T-cell (primary cell): ENCODE measurements at places on chromosomes 16 and 17. TPM values are rescaled to one million over a fixed set of nuclear protein-coding genes. Genes with fewer than 3 reads are reported as not detected.

The PTX4 gene
- not detected for total RNA-seq

The FNDC8 gene
- total RNA-seq = not detected

The CHRNE gene
- total RNA-seq = 3.3 TPM

The HOXB8 gene
- total RNA-seq = not detected

The CETP gene
- not detected for total RNA-seq

The GJD3 gene
- not detected for total RNA-seq

The GDPD3 gene
- total RNA-seq = 17.0 TPM

The CUEDC1 gene
- total RNA-seq = 0.33 TPM

The ADORA2B gene
- total RNA-seq = 0.20 TPM

The TERB1 gene
- total RNA-seq = not detected

- no peaks in the 10 kb centered on the region for H3K4me1 ChIP-seq
- H3K27ac ChIP-seq = no peak overlapping the region
- no peaks in the 10 kb centered on the region for H3K36me3 ChIP-seq
- H3K27me3 ChIP-seq = peaks cover 58% of the 10 kb centered on the region
- no peak overlapping the region for H3K4me3 ChIP-seq
- DNase-seq = no peak
Observed at GRCh38 chr17:46862949-46863348, 11.6 kb downstream of the WNT9B start.

DNA sequence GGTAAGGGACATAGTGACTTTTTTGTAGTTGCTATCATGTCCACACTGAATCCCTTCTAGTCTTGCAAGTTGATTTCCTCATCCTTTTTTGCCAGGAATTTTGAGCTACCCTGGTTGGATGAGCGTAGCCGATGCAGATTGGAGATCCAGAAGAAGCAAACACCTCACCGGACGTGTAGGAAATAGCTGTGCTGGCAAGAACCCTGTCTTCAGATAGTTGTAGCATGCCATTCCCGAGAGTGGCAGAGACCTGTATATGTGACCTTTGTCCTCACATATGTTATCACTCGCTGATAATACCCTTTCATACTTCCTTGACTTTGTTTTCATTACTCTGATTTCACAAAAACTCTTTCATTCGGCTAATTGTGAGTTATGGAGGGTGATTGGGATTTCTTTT lies 6.2 kb upstream of the CASC3 start:
- no peaks in the 10 kb centered on the region for H3K27me3 ChIP-seq
- H3K4me1 ChIP-seq = peaks cover 10% of the 10 kb centered on the region
- DNase-seq = no peak

GRCh38 chr17:29778956-29779811 lies 150.8 kb downstream of the SSH2 start:
- DNase-seq = peak; percentile 81
- no peak overlapping the region for H3K4me3 ChIP-seq
- no peaks in the 10 kb centered on the region for H3K27me3 ChIP-seq
- H3K27ac ChIP-seq = no peak overlapping the region
- no peaks in the 10 kb centered on the region for H3K4me1 ChIP-seq

DNA sequence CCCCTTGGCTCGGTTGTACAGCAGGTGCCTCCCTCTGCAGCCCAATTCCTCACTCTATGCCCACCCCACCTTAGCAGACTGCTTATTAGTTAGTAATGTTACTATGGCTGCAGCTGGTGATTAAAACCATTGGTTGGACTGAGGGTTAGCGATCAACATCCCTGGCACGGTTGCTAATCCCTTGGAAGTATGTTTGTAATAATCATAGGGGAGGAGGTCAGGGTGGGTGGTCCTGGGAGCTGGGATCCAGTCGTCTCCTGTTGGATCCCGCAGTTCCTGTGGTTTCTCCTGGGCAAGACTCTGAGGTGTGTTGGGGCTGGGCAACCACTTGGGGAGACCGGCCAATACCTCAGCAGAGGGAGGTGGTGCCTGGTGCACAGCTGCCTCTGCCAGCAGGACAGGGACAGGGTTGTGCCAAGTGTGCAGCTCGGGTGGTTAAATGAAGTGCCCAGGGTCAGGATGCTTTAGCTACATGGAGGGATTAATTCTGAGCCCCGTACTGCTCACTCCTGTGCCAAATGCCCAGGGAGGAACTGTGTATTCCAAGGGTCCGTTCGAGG lies 38.0 kb downstream of the FZD2 start:
- no peak overlapping the region for H3K4me3 ChIP-seq
- no peak overlapping the region for H3K27ac ChIP-seq
- no peaks in the 10 kb centered on the region for H3K36me3 ChIP-seq

DNA sequence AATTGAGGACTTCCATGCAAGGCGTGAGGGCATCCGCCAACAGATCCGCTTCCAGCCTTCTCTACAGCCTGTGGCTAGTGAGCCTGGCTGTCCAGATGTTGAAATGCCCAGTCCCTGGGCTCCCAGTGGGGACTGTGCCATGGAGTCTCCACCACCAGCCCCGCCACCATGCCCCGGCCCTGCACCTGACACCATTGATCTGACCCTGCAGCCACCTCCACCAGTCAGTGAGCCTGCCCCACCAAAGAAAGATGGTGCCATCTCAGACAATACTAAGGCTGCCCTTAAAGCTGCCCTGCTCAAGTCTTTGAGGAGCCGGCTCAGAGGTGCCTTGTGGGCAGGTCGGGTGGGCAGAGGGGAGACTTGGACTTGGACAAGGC lies 3.1 kb downstream of the MAPK7 start:
- peaks cover 8% of the 10 kb centered on the region for H3K4me1 ChIP-seq
- no peak overlapping the region for H3K27ac ChIP-seq
- DNase-seq = no peak
- peaks cover 33% of the 10 kb centered on the region for H3K36me3 ChIP-seq

GRCh38 chr17:18968945-18969887 lies 17.3 kb downstream of the SLC5A10 start:
- H3K27me3 ChIP-seq = no peaks in the 10 kb centered on the region
- no peak for DNase-seq
- no peak overlapping the region for H3K4me3 ChIP-seq
- no peak overlapping the region for H3K27ac ChIP-seq

DNA sequence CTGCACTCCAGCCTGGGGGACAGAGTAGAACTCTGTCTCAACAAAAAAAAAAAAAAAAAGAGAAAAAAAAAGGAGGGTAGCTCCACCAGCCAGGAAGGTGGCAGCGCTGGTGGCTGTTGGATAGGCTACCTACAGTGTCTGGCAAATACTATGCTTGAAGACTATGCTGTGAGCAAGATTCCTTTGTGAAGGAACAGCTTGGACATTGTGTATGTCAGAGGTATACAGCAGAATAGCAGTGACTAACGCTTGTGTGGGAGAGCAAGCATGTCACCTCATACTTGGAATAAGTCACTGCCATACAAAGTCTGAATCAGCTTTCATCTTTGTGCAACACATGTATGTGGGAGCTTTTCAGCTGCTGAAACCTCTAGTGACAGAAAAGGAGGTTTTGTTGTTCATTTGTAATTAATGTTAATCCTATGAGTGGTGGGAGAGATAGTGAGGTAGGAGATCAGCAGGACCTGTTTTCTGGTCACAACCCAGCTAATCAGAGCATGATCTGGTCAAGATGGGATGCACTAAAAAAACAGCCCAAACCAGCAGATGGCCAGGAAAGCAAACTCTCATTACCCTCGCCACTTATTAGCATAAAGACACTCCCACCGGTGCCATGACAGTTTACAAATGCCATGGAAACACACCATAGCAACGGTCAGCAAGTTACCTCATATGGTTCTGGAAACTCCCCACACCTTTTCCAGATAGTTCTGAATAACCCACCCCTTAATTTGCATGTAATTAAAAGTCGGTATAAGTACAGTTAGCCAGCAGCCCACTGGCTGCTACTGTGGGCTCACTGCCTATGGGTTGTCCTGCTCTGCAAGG lies 6.8 kb upstream of the ITGAD start:
- peaks cover 22% of the 10 kb centered on the region for H3K27me3 ChIP-seq
- no peaks in the 10 kb centered on the region for H3K36me3 ChIP-seq
- H3K4me3 ChIP-seq = no peak overlapping the region
- no peaks in the 10 kb centered on the region for H3K4me1 ChIP-seq
- H3K27ac ChIP-seq = no peak overlapping the region

GRCh38 chr16:648071-648780 lies 939 bp upstream of the WDR90 start:
- H3K27me3 ChIP-seq = no peaks in the 10 kb centered on the region
- H3K36me3 ChIP-seq = no peaks in the 10 kb centered on the region
- H3K4me3 ChIP-seq = peak overlapping the region; percentile 74
- no peak for DNase-seq
- peaks cover 27% of the 10 kb centered on the region for H3K4me1 ChIP-seq

GRCh38 chr16:3963203-3963602 lies 82.7 kb upstream of the CREBBP start:
- peak overlapping the region; percentile 75 for H3K27ac ChIP-seq
- peaks cover 23% of the 10 kb centered on the region for H3K4me1 ChIP-seq

GRCh38 chr17:49707608-49708514 lies at the start of gene SLC35B1:
TSS of gene SLC35B1 (minus strand) at chr17:49707964. CDS start at chr17:49707833, 131 bp downstream.
- H3K27ac ChIP-seq = peak within 1 kb of the TSS; percentile 93
- peak within 1 kb of the TSS; percentile 68 for H3K4me3 ChIP-seq
- DNase-seq = peak; percentile 99

- H3K4me1 ChIP-seq = peaks cover 7% of the 10 kb centered on the region
- H3K36me3 ChIP-seq = no peaks in the 10 kb centered on the region
- H3K27me3 ChIP-seq = no peaks in the 10 kb centered on the region
- DNase-seq = no peak
Observed at GRCh38 chr16:70805380-70805779, 4.4 kb upstream of the VAC14 start.

GRCh38 chr16:82055117-82055516 lies 20.1 kb downstream of the HSD17B2 start:
- DNase-seq = no peak
- no peak overlapping the region for H3K4me3 ChIP-seq
- no peaks in the 10 kb centered on the region for H3K36me3 ChIP-seq
- H3K27ac ChIP-seq = no peak overlapping the region
- no peaks in the 10 kb centered on the region for H3K4me1 ChIP-seq

DNA sequence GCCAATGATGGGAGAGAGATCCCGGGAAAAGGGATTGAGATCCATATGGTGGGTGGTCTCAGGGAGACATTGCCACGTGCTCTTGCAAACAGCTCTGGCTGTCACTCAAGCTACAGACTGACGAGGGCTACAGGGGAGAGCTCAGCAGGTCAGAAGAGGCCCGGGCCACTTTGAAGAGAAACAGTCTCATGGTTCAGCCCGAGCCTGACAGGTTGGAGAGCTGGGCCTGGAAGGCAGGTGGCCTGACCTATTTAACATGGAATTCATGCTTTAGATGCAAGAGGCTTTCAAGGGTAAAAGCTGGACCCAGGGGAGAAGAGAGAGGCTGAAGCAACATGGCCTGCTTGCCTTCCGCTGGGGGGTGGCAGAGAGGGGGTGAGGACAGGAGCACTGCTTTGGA lies 81.0 kb upstream of the BRD7 start:
- peaks cover 18% of the 10 kb centered on the region for H3K27me3 ChIP-seq
- no peak overlapping the region for H3K4me3 ChIP-seq
- H3K4me1 ChIP-seq = no peaks in the 10 kb centered on the region
- H3K27ac ChIP-seq = no peak overlapping the region
- DNase-seq = no peak

GRCh38 chr17:9107527-9107926 lies 86.2 kb downstream of the NTN1 start:
- H3K4me1 ChIP-seq = no peaks in the 10 kb centered on the region
- peaks cover 6% of the 10 kb centered on the region for H3K27me3 ChIP-seq
- H3K27ac ChIP-seq = no peak overlapping the region

DNA sequence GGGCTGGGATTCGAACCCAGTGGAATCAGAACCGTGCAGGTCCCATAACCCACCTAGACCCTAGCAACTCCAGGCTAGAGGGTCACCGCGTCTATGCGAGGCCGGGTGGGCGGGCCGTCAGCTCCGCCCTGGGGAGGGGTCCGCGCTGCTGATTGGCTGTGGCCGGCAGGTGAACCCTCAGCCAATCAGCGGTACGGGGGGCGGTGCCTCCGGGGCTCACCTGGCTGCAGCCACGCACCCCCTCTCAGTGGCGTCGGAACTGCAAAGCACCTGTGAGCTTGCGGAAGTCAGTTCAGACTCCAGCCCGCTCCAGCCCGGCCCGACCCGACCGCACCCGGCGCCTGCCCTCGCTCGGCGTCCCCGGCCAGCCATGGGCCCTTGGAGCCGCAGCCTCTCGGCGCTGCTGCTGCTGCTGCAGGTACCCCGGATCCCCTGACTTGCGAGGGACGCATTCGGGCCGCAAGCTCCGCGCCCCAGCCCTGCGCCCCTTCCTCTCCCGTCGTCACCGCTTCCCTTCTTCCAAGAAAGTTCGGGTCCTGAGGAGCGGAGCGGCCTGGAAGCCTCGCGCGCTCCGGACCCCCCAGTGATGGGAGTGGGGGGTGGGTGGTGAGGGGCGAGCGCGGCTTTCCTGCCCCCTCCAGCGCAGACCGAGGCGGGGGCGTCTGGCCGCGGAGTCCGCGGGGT lies at the start of gene CDH1:
CDH1 (plus strand) TSS at position 247 of the 684 bp plus-strand sequence; CDS start at position 371, 124 bp downstream.
- no peaks in the 10 kb centered on the region for H3K36me3 ChIP-seq
- H3K27me3 ChIP-seq = no peaks in the 10 kb centered on the region
- H3K27ac ChIP-seq = no peak within 1 kb of the TSS
- peaks cover 2% of the 10 kb centered on the region for H3K4me1 ChIP-seq
- DNase-seq = peak; percentile 25
- no peak within 1 kb of the TSS for H3K4me3 ChIP-seq

DNA sequence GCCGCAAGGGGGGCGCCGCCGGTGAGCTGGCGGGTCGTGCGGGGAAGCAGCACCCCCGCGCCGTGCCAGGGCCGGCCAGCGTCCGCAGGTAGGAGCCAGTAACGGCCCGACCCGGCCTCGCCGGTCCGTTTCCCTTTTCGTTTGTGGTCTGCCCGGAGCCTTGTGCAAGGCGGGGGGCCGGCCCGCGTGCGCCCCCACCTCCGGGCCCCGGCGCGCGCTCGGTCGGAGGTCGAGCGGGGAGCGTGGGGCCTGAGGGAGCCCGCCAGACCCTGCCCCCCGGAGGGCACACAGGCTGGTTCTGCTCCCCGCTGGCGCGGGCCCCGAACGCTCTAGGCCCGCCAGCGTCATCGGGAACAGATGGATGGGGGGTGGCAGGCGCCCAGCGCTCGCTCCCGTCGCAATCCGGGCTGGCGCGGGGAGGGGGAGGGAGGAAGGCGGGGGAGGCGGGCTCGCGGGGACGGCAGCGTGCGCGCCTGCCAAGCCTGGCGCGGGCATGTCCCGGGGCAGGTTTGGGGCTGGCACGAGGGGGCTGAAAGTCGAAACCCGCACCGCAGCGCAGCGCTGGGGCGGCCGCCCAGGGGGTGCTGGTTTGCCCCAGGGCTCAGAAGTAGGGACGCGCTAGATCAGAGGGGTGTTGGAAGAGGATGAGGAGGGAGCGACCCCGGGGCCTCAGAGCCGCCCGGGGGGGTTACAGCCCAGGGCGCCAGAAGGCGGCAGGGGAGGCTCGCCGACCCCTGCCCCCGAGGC lies 1.5 kb upstream of the GSE1 start:
- peaks cover 21% of the 10 kb centered on the region for H3K4me1 ChIP-seq
- DNase-seq = no peak
- peak overlapping the region; percentile 48 for H3K4me3 ChIP-seq
- no peaks in the 10 kb centered on the region for H3K36me3 ChIP-seq
- peaks cover 30% of the 10 kb centered on the region for H3K27me3 ChIP-seq

DNA sequence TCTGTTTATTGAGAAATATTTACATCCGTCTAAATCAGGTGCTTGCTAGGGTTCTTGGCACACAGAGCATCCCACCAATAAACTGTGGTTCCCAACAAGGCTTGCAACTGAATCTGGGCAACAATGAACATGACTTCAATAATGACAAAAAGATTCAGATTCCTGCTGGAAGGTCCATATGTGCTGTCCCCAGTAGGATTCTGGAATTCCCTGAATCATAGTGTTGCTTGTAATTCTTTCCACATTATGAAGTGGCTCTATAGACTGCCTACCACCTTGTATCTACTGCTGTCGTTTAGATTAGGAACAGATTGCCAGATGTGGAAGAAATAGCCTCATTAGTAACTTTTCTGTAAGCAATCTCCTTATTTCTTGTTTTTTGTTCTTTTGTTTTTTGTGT lies 265.9 kb downstream of the WWOX start:
- no peak overlapping the region for H3K4me3 ChIP-seq
- no peak for DNase-seq
- no peaks in the 10 kb centered on the region for H3K36me3 ChIP-seq
- H3K4me1 ChIP-seq = no peaks in the 10 kb centered on the region
